CD4-positive, alpha-beta T cell treated with Interleukin-15 for 1 hour (primary cell): ENCODE measurements at places on chromosomes 11 and 22.

DNA sequence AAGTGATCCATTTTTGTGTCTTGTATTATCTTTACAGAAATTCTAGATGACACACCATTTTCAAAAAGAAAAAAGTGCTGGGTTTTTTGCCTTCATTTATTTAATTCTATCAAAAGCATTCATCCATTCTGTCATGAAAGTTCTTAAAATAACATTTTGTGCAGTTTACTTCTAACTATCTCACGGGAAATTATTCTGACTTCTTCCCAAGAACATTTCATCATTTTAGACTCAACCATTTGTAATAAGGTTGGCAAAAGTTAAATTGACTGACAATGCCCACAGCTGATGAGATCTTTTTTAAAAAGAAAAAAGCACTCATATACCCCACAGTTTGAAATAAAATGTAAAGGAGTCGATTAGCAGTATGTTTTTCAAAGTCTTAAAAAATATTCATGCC is 68.5 kb downstream of the SBF2 start:
- DNase-seq: no peak

- DNase-seq: no peak
These were observed 462.8 kb downstream of the INSC start for GRCh38 chr11:15577519-15577918.

- no peak for DNase-seq
These were observed 454.6 kb downstream of the MIAT start for GRCh38 chr22:27111796-27112672.

- no peak for DNase-seq
These were observed 16.5 kb downstream of the KCTD21 start for GRCh38 chr11:78171951-78172350.

- no peak for DNase-seq
These were observed 9.0 kb downstream of the MTNR1B start for GRCh38 chr11:92978271-92979111.

- DNase-seq: no peak
These were observed 382.2 kb upstream of the ANO5 start for GRCh38 chr11:21810650-21811049.

DNA sequence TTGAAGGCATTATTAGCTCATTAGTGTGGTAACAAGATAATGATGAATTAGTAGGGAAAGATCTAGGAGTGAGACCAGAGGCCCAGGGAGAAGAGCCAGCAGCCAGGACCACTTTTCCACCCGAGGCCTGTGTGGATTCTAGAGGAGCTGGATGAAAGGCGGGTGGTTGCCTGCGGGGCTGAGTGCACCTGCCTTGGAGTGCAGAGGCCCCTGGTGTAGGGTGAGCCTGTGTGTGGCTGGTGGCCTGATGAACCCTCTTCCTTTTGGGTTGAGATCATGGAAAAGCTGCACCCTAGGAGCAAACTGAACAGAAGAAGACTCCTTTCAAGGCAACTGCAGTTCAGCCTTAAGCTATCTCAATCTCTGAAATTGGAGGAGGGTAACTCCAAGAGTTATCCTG is 5.9 kb upstream of the TP53AIP1 start:
- no peak for DNase-seq

DNA sequence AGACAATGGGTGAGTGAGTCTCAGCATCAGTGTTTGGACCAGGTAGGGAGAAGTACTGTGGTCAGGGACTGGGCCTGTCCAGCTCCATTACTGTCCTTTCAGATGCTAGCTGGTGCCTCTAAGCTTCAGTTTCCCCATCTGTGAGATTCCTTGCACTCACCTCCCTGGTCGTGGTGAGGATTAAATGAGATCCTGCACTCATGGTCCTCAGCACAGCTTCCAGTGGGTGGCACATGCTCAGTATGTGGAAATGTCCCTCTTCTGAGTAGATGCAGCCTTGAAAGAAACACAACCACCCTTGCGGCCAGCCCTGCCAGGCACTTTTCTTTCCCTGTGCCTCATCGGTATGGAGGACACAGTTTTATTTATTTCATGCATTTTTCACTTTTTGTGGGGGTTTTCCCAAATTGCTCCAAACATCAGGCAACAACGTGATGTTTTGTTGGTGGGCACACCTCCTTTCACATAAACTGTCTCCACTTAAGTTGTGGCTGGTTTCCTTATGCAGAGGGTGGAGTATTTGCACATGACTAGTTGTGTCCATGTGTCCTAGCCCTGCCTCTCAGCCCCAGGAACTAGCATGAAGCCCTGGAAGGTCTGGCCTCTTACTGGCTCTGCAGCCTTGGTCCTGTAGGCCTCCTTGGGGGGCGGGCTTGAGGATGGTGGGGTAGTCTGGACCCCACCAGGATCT is 1.1 kb downstream of the LZTR1 start:
- DNase-seq: no peak

DNA sequence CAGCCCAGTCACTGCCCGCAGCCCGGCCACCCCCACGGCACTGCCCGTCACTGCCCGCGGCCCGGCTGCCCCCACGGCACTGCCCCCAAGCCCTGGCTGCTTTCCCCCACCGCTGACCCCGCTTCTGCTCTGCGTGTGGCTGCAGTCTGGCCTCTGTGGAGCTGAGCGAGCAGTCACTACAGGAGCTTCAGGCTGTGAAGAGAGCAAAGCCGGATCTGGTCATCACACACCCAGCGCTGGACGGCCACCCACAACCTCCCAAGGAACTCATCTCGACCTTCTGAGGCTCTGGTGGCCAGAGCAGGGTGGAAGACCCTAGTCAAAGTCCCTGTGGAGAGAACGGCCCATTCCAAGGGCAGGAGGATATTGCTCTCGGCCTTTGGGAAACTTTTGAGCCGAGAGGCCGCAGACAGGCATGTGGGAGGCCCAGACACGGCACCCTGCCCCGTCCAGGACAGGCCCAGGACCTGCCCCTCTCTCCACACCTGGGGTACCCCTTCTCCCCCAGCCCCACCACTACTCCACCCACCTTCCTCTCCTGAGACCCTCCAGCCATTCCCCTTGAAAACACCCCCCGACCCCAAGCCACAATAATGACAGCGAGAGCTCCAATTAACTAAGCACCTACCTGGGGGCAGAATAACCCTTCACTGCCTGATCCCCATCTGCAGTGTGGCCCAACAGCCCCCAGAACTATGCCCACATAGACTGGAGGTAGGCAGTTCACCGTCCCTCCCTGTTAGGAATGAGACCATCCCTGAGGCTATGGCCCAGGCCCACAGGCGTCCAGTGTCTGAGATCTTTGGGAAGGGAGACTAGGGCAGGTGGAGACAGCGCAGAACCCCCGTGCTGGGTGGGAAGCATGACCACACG is 3.7 kb upstream of the PGGHG start:
- DNase-seq: no peak

- no peak for DNase-seq
These were observed 15.0 kb downstream of the TEAD1 start for GRCh38 chr11:12689029-12689755.

DNA sequence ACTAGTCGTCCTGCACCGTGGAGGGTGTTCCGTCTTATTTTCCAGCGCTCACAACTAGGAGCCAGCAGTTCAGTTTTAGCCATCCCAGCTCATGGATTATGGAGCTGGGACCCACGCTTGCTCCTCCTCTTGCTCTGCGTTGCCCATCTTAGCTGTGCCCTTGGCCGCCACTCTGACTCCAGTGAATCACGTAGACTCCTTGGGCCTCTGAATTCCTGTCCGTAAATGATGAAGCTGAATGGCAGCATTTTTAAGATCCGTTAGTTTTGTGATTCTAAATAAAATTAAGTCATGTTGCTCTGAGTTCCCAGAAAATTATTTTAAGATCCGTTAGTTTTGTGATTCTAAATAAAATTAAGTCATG is 23.8 kb downstream of the BCR start:
- DNase-seq: no peak

GRCh38 chr11:115391598-115391997 is 112.6 kb downstream of the CADM1 start:
- DNase-seq: no peak

DNA sequence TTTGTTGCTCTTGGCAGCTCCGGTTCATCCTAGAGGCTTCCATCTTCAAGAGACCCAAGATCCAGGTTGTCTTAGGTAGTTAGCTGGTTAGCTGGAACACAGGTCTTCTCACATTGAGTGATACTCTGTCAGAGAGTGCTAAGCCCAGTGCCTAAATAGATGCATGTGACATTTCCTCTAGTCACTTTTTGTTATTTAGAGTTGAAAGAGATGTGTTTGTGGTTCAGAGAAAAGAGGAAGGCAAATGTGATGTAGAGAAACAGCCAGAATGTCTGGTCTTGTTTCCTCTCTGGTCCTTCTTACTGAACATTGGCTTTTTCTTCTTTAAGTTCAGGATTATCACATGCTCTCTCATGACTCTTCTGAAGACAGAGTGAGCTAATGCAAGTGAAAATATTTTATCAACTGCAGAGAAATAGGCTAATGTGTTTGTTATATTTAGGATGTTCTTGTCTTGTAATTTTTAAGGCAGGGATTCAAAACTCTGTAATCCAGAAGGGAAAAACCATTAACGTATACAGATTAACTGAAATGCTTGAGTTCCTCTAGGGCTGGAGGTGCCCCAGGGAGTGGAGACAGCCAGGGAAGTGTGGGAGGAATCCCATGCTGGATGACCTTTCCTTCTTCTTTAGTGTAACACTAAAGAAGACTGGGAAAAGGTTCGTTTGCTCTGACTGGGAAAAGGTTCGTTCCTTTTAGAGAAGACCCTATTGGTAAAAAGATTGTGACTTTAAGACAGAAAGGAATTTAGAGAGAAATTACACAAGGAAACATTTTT is 75.4 kb downstream of the SWAP70 start:
- DNase-seq: peak; percentile 35

DNA sequence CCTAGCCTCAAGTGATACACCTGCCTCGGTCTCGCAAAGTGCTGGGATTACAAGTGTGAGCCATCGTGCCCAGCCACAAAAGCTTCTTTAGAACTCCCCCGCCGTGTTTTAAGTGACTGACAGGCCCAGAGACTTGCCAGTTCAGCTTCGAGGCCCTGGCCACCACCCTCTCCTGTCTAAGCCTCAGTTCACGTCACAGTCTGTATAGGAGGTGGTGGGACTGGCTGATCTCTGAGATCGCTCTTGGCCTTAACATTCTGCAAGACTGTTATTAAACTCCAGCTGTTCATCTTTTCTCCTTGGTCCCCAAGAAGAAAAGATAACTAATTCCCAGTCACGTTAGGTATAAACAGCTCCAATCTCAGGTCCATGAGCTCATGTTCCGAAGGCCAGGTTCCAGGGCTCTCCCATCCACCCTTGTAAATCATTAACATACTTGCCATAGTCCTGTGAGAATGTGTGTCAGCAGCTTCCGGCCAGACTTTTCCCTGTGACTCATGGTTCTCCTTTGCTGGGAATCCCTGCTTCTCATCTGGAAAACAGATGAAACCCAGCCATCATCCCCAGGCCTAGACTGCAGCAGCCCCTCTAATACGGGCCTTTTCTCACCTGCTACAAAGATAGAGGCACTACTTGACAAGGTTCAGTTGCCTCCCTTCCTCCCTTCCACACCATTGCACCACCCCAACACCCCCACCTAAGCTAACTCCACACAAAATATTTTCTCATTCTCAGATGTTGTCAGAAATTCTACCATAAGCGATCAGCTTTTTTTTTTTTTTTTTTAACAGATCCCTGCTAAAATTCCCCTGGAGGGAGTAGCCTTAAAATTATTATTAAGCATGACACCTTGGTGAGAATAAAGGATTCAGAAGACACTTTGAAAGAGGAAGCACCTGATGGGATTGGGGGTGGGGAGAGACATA is 5.6 kb upstream of the KIAA0930 start:
- no peak for DNase-seq

GRCh38 chr22:45882881-45883810 is 93.8 kb downstream of the WNT7B start:
- DNase-seq: peak; percentile 9

DNA sequence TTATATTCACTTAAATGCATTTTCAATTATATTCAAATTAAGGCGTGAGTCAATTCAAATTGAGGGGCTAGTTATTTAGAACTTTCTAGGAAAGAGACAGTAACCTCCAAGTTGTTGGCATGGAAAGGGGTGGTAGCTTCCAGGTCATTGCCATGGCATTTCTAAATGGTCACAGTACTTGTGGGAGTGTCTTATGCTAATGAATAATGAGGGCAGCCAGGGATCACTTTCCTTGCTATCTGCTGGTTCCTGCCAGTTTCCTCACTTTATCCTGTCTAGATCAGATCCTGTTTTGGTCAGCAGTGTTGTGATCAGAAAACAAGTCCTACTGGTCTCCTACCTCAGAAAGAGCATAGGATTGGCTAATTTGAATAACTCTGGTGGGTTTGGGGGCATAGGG is 21.8 kb upstream of the RNASEH2C start:
- DNase-seq: no peak

DNA sequence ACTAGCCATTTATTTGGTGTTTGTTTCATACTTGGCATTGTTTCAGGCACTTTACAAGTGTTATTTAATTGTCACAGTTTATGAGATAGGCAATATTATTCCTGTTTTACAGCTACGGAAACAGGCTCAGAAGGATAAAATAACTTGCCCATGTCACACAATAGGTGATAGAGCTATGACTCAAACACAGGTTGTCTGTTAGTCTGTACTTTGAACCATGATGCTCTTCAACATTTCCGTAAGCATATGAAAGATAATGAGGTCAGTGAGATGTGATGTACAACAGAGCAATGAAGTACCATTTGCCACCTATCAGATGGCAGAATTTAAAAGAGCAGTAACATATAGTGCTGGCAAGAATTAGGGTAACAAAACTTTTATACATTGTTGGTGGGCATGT is 15.3 kb downstream of the TUG1 start:
- DNase-seq: no peak

DNA sequence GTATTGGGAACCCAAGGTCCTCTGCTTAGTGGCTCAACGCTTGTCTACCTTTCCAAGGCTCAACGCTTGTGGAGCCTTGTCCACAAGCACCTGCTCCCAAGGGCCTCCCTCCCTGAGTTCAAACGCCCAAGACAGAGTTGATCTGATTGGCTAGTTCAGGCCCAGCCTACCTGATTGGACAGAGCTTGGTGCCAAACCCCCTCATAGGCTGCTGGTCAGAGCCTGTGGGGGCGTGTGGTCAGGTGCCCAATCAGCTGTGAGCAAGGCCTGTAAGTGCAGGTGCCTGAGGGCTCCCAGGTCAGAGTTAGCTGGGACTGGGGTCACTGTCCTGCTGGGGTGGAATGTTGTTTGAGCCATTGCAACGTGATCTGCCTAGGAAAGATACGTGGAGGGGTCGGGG is 16.9 kb upstream of the TMPRSS6 start:
- no peak for DNase-seq

DNA sequence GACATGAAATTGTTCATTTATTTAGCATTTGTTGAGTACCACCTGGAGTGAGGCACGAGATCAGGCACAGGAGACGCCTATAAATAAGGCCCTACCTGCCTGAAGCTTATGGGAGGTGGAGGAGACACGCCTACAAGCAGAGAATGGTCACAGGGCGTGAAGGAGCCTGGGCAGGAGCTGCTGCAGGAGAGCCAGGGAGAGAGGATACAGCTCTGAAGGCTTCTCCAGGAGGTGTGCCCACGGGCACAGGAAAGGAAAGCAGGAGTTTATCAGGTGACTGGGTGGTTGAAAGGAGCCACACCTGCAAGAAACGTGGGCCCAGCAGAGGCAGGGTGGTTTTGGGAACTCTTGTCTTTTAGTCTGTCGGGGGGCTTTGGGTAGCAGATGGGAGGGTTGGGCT is 70.3 kb downstream of the BMAL1 start:
- DNase-seq: no peak

- DNase-seq: no peak
These were observed at the start of gene GALR3 for GRCh38 chr22:37823134-37823985. Gene GALR3, plus strand, starts transcription at chr22:37823382. Its CDS starts 25 bp downstream, at chr22:37823407.
